ENCODE measurements at places on chromosomes 5 and 9. TPM values are rescaled to one million over a fixed set of nuclear protein-coding genes. Genes with fewer than 3 reads are reported as not detected.

DNA sequence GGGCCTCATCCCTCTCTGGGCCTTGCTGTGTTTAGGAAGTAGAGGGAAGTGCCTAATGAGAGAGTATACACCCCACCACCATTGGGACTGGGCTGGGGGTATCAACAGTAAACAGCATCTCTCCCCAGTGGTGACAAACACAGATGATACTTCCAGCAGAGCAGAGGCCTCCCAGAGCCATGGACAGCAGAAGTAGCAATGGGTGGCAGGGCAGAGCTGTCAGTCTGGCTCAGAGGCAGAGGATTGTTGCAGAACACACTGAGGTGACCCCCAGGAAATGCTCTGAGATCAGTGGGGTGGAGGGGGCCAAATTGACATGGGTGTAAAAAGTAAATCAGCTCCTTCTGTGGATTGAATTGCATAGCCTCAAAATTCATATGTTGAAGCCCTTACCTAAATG is 12.1 kb upstream of the P4HA2 start:
- no peak for DNase-seq

GRCh38 chr9:38000735-38001134 is 68.3 kb downstream of the SHB start:
- no peak for DNase-seq

The CD74 gene
- 0.07 TPM for total RNA-seq

The TRAF1 gene
- total RNA-seq, result 1.7 TPM

GRCh38 chr5:120098902-120099535 is 365.1 kb upstream of the PRR16 start:
- no peak for DNase-seq

The KLHL3 gene
- 14.9 TPM for total RNA-seq

The FOXD1 gene
- total RNA-seq, result 1.1 TPM

GRCh38 chr9:38244971-38245370 is 147.5 kb upstream of the ALDH1B1 start:
- no peak for DNase-seq

- DNase-seq, result no peak
These were observed 7.1 kb downstream of the KIF20A start for GRCh38 chr5:138186002-138186447.

The INSL6 gene
- total RNA-seq, result not detected

The ARHGAP26 gene
- 6.8 TPM for total RNA-seq

- DNase-seq, result no peak
These were observed 50.1 kb downstream of the TMEM167A start for GRCh38 chr5:83026930-83027687.

DNA sequence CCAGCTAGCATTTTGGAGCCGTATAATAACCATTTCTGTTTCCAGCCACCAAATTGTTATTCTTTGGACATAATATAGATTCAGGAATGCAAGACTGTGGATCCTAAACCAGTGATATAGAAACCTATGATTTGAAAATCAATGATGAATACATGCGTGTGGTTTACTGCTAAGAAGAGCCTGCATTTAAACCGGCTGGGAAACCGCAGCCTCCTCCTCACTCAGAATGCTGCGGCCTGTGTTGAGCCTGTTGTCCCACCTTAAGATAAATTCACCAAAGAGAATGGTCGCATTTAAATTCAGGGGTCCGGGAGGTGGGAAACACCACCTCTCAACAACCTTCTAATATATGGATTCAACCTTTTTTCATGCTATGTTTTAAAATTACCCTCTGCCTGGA is 148.0 kb downstream of the MEF2C start:
- no peak for DNase-seq

DNA sequence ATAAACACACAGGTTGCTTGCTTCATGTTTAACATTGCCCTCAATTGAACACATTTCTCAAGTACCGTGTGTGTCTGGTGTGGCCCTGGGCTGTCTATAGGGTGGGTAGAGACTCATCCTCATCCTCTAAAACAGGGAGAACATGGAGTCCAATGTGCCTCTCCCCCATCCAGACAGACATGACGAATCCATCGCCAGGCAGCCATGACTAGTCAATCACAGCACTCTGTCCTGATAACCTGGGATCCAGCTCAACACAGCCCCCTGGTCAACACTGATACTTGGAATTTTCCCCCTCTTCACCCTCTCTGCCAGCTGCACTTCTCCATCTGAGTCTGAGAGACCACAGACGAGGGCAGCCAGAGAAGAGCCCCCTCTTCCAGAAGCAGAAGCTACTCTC is 10.7 kb upstream of the NTNG2 start:
- DNase-seq, result no peak

- no peak for DNase-seq
These were observed 96.5 kb upstream of the RASGRF2 start for GRCh38 chr5:80863708-80864107.

The KIAA1958 gene
- total RNA-seq, result 0.79 TPM

DNA sequence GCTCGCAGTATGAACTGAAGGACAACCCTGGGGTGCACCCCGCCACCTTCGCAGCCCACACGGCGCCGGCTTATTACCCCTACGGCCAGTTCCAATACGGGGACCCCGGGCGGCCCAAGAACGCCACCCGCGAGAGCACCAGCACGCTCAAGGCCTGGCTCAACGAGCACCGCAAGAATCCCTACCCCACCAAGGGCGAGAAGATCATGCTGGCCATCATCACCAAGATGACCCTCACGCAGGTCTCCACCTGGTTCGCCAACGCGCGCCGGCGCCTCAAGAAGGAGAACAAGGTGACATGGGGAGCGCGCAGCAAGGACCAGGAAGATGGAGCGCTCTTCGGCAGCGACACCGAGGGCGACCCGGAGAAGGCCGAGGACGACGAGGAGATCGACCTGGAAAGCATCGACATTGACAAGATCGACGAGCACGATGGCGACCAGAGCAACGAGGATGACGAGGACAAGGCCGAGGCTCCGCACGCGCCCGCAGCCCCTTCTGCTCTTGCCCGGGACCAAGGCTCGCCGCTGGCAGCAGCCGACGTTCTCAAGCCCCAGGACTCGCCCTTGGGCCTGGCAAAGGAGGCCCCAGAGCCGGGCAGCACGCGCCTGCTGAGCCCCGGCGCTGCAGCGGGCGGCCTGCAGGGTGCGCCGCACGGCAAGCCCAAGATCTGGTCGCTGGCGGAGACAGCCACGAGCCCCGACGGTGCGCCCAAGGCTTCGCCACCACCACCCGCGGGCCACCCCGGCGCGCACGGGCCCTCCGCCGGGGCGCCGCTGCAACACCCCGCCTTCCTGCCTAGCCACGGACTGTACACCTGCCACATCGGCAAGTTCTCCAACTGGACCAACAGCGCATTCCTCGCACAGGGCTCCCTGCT is 3.8 kb downstream of the IRX1 start:
- no peak for DNase-seq

DNA sequence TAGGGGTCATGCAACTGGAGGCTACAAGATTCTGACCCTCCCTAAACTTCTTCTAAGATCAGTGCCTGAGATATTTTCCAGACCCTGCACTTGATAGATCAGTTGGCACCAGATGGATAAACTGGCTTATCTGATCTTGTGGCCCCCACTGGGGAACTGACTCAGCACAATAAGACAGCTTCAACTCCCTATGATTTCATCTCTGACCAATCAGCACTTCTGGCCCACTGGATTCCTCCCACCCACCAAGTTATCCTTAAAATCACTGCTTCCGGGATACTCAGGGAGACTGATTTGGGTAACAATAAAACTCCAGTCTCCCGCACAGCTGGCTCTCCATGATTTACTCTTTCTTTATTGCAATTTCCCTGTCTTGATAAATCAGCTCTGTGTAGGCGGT is 2180.4 kb upstream of the WWC1 start:
- DNase-seq, result no peak

DNA sequence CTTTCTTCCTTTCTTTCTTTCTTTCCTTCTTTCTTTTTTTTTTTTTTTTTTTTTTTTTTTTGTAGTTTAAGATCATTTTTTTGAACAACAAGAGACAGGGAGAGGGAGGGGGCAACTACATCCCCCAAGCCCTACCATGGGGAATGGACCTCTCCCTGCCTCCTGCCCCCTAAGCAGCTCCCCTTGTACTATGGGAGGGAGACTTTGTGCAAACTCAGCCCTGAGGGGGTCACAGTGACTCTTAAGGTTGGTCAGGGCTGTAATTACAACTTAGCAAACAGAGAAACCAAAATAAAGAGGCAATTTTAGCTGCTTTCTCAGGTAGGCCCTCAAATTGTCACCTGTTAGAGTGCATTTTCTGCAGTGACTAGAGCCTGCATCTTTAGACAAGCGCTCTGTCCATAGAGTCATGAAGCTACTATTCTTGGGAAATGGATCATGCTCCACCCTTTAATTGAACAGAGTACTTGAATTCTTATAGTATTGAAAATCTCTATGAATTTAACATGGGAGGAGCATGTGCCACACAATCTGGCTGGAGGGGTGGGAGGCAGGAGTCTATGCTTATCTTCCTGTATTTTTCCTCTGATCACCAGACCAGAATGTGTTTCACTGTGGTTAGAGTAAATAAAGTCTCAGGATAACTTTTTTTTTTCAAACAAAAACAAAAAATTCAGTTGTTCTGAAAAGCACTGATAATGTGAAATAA is 24.3 kb upstream of the PIK3R1 start:
- no peak for DNase-seq

- DNase-seq, result no peak
These were observed 1.6 kb upstream of the CFAP90 start for GRCh38 chr5:7852542-7852941.

- no peak for DNase-seq
These were observed 70.3 kb upstream of the LHFPL2 start for GRCh38 chr5:78718824-78719223.

The MCTP1 gene
- 192 TPM for total RNA-seq

GRCh38 chr5:74378464-74378863 is 262.1 kb downstream of the ENC1 start:
- no peak for DNase-seq

The LCN9 gene
- total RNA-seq, result not detected

GRCh38 chr5:136043551-136043950 is 14.8 kb downstream of the TGFBI start:
- peak; percentile 20 for DNase-seq

The SUSD1 gene
- 46.5 TPM for total RNA-seq

- DNase-seq, result no peak
These were observed 4.3 kb downstream of the FAM163B start for GRCh38 chr9:133604856-133605255.

The PTGES gene
- not detected for total RNA-seq

DNA sequence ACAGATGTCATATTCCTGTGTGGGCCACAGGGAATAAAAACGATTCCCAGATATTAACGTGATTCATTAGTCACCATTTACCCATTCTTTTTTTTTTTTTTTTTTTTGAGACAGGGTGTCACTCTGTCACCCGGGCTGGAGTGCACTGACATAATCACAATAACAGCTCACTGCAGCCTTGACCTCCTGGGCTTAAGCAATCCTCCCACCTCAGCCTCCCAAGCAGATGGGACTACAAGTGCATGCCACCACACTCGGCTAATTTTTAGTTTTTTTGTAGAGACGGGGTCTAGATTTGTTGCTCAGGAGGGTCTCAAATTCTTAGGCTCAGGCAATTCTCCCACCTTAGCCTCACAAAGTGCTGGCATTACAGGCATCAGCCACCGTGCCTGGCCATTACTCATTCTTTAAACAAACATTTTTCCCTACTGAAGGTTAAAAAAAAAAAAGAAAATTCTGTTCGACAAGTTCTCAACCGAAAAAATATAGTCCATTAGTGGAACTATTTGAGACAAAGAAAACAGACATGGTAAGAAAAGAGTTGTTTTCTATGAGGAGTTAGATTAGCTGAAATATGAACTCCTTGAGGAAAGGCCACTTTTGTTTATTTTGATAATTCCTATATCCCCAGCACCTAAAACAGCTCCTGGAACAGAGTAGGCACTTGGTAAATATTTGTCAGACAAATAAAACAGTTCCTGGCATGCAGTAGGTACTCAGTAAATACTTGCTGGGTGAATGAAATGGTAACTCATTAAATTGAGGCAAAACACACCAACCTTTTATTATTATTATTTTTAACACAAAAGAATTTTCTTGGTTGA is 32.1 kb upstream of the PDCL start:
- DNase-seq, result no peak

The ADCY2 gene
- total RNA-seq, result not detected

The FBP1 gene
- 0.95 TPM for total RNA-seq

GRCh38 chr5:132779961-132780360 is 2.9 kb upstream of the SEPTIN8 start:
- no peak for DNase-seq

The LMBRD2 gene
- total RNA-seq, result 5.1 TPM

The EIF4E1B gene
- not detected for total RNA-seq

The SARDH gene
- 0.35 TPM for total RNA-seq

The RORB gene
- total RNA-seq, result not detected

DNA sequence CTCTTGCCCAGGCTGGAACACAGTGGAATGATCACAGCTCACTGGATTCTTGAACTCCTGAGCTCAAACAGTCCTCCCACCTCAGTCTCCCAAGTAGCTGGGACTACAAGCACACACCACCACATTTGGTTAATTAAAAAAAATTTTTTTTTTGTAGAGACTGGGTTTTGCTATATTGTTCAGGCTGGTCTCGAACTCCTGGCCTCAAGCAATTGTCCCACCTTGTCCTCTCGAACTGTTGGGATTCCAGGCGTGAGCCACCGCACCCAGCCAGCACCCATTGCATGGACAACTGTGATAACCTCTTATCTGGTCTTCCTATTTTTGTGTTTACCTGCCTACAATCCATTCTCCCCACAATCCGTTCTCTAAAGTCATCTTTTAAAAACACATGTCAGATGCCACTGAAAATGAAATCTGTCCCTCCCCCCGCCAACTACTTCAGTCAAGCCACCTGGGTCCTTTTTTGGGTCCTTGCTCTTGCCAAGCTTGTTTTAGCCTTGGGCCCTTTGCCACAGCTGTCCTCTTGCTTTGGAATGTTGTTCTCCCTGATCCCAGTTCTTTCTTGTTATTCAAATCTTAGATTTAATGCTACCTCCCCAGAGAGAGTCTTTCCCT is 250.5 kb downstream of the PIK3R1 start:
- DNase-seq, result no peak

- DNase-seq, result peak; percentile 40
These were observed 2.5 kb downstream of the SH3TC2 start for GRCh38 chr5:149060325-149060724.

DNA sequence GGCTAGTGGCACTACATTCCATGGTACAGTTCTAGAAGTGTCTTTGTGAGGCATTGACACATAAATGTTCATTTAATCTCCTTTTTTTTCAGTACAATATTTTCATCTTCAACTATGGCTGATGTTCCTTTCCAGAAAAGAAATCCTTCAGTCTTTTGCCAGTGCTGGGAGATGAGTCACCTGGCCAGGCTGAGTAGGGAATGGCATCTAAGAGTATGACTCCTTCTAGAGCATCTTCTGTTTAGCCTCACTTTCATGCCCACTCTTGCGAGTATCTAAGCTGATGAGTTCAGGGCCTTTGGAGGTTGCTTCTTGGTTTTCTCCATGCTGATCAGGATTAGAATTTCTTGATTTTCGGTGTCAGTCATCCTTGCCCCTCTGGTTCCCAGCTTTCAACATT is 124.4 kb downstream of the SLC28A3 start:
- DNase-seq, result no peak

- no peak for DNase-seq
These were observed 18.3 kb downstream of the UGCG start for GRCh38 chr9:111914749-111915424.

- peak; percentile 35 for DNase-seq
These were observed 19.8 kb upstream of the NSD1 start for GRCh38 chr5:177113566-177114424.

- no peak for DNase-seq
These were observed 6.1 kb upstream of the MRNIP start for GRCh38 chr5:179864686-179865085.

GRCh38 chr9:138021251-138022056 is 143.9 kb downstream of the CACNA1B start:
- DNase-seq, result no peak

Data from pulmonary artery endothelial cell (primary cell).